ENCODE measurements at places on chromosomes 3 and 15.

DNA sequence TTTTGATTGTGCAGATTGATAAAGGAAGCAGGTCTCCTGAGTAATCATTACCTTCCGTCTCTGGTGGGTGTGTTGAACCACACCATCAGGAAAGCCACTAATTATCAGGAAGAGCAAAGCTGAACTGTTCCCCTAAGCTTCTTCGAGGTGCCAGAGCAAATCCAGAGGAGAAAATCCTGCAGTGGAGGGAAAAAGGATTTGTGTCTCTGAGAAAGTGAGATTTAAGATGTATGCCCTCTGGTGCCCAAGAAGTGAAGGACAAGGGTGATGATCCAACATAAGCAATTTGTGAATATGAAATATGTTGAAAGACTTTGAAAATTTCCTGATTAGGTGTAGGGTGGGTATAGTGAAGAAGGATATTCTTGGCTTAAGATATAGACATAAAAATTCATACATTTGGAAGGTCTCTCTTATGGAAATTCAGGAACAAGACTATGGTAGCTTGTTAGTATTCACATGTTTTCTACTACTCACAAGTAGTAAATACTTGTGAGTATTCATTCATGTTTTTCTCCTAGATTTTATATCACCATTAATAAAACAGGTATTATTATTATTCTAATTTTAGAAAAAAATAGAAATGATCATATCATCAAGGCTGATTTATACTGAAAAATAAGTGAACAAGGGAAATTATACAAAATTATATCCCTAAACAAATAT, 34.8 kb downstream of the COMMD2 start:
- DNase-seq: peak; percentile 35

GRCh38 chr15:94250801-94251200, 19.4 kb downstream of the MCTP2 start:
- DNase-seq: no peak

DNA sequence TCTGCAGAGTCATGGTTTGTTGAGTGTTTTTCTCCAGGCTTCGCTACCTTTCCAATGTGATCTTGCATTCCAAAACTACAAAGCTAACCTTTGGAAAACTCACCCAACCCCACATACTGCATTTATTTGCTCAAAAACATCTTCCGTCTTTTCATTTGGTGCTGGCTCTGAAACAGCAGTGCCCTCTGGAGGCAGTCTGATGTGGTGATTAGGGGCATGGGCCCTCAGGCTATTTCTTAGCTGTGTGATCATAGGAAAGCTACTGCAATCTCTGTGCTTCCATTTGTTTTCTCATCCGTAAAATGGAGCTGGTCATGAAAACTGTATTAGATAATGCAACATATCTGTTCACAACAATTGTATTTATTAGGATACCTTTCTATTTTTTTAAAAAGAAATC, 47.0 kb downstream of the MTHFS start:
- DNase-seq: peak; percentile 43

DNA sequence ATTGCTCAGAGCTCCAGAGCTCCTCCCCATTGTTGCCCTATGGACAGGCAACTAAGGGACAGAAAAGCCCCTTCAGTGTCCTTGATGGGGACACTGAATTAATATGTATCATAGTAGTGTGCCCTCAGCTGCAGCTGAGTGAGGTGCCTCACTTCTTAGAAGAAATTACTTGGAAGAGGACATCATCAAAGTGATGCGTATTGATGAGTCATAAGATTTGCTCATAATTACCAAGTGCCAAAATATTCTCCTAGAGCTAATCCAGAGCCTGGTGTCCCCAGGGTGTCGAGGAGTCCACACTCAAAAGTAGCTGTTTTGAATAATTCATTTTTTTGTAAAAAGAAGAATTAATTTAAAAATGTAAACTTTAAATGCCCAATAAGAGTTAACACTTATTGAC, 200.7 kb upstream of the SEMA6D start:
- DNase-seq: no peak

GRCh38 chr15:70507772-70508371, 255.5 kb downstream of the UACA start:
- peak; percentile 82 for DNase-seq

DNA sequence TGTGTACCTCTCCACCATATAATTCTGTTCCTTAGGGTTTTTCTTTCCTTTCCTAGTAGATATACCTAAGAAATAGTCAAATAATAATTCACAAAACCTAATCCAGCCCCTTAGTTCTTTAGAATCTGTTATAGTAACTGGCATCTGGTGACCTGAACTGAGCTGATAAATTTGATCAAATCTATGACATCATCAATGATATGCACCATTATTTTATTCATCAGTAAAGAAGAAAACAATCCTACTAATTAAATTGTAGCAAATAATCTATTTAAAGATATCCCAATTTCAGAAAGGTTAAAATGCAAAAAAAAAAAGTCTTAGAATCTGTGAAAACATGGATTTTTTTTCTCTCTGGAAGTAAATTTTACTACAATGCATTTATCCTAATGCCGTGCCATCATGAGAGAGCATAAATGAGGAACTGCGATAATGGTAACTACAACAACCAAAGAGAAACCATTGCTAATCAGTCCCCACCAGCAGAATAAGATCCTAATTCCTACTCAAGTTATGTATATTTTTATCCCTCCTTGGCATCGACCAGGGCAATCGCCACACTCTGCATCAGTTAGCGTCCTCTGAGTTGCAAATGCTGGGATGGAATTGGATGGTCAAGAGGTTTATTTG, 6.6 kb upstream of the MNS1 start:
- no peak for DNase-seq

- no peak for DNase-seq
These were observed 5.2 kb downstream of the CAPN3 start for GRCh38 chr15:42364529-42364928.

GRCh38 chr15:93231994-93232393, 143.0 kb upstream of the RGMA start:
- no peak for DNase-seq

Data from HuH-7 (cell line).